Stimulated activated CD4-positive, alpha-beta T cell treated with anti-CD3 and anti-CD28 coated beads, TNF-alpha, amount 100 ng/mL, for 48 hours (primary cell): ENCODE measurements at places on chromosomes 5 and 9.

- DNase-seq: no peak
Observed at GRCh38 chr5:81817086-81817485, 66.2 kb upstream of the SSBP2 start.

DNA sequence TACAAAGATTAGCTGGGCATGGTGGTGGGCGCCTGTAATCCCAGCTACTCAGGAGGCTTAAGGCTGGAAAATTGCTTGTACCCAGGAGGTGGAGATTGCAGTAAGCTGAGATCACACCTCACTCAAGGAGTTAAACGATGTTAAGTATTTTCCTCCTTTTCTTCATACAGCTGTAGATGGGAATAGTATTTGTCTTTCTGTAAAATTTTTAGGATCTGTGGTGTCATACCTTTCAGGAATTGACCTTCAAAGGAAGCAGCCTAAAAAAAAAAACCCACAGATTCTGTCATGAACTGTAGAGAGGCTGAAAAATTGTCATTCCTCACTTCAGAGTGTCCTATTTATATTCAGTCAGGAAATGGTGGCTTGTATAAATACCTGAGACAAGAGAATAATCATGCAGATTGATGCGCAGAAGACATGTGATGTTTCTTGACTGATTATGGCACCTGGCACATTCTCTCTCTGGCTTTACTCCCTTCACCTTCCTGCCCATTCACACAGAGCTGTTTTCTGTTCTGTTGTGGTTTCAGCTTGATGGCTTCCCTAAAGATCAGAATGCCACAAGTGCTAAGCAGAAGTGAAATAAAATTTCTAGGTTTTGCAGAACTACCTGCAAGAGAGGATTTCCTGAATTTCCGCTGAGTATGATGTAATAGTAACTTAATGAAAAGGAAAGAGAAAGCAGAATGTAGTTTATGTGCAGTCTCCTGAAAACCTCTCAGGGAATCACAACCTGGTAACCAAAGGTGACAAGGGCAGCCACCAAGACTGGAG is 3.8 kb downstream of the IFNA1 start:
- DNase-seq: no peak

DNA sequence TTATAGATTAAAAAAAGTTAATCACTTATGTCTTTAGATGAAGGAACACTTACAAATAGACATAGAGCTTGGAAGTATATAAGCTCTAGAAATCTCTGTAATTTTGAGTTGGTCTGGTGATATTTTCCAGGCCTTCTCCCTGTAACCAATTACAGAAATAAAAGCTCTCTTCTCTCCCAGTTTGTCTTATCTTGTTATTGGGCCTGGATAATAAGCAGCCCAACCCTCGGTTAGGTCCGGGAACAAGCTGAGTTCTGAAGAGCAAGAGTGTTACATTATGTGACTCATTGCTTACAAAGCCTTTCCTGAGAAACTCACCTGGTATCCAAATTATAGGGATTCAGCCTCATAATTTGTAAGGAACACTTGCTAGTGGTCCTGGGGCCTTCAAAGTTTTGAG is 1146.2 kb downstream of the CDH9 start:
- DNase-seq: no peak

DNA sequence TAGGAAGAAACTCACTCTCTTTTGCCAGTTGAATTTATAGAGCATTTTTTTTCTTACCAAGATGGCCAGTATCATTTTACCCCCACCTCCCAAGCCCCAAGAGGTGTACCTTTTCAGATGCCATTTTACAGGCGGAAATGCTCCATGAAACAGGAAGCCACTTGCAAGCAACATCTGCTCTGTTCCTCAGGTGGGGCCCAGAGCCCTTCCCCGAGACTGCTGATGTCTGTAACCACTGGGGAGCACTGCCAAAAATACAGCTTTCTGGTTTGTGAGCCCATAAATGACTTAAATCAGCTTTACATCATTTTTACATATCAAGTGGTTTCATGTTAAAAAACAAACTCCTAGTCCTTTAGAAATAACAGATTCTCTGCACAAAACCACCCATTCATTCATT is 42.9 kb upstream of the GARNL3 start:
- no peak for DNase-seq

DNA sequence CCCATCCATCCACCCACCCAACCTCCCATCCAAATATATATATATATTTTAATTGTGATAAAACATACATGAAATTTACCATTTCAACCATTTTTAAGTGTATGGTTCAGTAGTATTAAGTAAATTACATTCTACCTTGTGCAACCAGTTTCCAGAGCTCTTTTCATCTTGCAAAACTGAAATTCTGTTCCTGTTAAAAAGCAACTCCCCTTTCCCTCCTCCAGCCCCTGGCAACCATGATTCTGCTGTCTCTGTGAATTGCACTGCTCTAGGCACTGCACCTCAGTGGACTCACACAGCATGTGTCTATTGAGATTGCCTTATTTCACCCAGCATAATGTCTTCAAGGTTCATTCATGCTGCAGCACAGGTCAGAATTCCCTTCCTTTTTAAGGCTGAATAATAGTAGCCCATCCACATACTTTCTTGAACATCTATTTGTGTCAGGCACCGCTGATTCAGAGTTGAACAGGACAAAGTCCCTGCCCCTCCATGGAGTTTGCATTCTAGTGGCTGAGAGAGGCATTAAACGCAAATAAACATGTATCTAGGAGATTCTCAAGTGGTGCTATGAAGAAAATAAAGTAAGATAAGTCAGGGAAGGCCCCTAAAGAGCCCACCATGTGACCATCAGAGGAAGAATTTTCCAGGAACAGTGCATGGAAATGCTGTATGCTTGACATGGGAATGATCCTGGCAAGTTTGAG is 24.0 kb downstream of the CSF1R start:
- DNase-seq: no peak

DNA sequence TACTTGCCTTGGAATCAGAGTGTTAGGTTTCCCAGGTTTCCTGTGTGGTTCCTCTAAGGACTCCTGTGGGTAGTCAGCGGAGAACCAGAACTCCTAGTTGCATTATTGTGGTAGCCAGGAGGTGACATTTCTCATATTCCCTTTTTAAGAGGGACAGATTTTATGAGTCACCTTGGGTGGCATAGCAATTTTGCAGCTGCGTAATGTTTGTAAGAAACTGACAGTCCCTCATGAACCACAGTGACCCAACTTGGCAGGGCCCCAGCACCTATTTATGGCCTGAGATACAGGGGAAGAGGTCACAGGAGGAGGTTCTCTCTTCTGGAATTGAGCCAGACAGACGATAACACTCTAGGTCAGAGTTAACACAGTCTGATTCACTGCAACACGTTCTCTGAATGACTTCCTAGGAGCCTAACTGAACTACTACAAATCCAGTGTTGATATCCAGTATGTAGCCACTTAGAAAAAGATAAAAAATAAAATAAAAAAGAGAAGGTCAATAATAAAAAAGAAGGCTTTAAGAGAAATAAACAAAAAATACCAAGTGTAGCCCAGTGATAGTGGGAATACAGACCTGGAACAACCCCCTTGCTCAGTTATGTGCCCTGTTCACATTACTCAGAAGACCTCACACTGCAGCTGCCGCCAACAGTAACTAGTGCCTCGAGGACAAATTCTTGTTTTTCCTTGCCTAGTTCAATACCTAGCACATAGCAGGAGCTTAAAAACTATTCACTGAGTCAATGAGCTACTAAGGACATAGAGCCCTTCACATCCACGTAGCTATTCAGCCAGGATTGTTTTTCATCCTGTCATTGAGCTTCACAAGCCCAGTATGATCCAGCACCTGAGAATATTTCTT is 50.7 kb upstream of the VLDLR start:
- peak; percentile 3 for DNase-seq

- no peak for DNase-seq
Observed at GRCh38 chr5:172868436-172868923, 34.4 kb downstream of the ERGIC1 start.

- no peak for DNase-seq
Observed at GRCh38 chr5:31194892-31195555, 1.5 kb downstream of the CDH6 start.

GRCh38 chr9:5848372-5848882 is 15.5 kb upstream of the ERMP1 start:
- no peak for DNase-seq

- DNase-seq: no peak
Observed at GRCh38 chr5:92580814-92581213, 1000.2 kb downstream of the NR2F1-AS1 start.

GRCh38 chr5:53358794-53359193 is 121.6 kb upstream of the FST start:
- DNase-seq: no peak

DNA sequence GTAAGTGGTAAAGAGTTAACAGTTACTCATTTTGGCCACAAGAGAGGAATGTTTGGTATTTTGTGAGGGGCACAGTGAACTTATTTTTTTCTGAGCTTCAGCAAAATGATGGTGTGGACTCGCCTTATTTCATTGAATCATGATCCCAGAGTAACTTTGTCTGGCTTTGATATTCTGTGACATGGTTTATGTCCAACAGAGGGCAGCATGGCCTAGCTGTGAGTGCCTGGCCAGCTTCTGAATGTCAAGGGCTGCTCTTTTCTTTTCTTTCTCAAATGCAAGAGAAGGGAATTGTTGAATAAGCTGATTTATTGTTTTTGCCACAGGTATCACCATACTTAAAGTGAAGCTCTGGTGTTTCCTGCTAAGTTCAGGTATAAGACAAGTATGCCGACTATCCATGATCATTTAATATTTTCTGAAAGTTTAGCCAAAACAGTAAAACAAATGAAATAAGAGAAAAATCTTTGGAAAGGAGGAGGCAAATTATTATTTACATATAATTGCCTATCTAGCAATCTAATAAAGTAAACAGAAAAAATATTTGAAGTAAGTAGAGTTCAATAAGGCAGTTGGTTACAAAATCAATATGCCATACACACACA is 31.7 kb downstream of the MRPL22 start:
- DNase-seq: no peak

DNA sequence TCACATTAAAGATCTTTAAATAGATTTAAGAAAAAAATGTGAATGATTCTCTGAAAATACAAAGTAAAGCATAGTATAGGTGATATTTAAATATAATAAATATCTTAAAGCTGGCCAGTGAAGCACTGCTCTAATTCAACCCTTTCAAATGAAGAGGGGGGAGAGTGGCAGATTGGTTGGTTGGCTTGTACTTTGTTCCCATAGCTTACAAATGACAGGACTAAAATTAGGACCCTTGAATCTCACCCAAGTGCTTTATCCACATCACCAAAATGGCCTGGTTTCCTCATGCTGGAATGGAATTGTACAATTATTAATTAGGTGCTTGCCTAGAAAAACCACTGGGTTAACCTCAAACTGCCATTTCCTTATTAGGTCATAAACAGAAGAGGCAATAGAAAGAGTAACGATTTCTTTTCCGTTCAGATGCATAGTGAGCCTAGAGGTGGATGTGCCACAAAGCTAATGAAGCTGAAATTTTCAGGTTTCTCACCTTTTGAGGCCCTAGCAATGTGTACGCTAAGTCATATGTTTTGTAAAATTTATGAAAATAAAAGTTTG is 354.5 kb upstream of the CDH6 start:
- no peak for DNase-seq

GRCh38 chr9:89969156-89969675 is 364.4 kb downstream of the GADD45G start:
- DNase-seq: no peak

- no peak for DNase-seq
Observed at GRCh38 chr5:53027913-53028312, 38.8 kb downstream of the ITGA2 start.

GRCh38 chr5:161847941-161848391 is at the start of gene GABRA1:
Gene GABRA1 (plus strand): TSS chr5:161848120. CDS start chr5:161850811, 2,691 bp downstream.
- no peak for DNase-seq

- DNase-seq: no peak
Observed at GRCh38 chr5:107781451-107781850, 110.7 kb upstream of the EFNA5 start.

DNA sequence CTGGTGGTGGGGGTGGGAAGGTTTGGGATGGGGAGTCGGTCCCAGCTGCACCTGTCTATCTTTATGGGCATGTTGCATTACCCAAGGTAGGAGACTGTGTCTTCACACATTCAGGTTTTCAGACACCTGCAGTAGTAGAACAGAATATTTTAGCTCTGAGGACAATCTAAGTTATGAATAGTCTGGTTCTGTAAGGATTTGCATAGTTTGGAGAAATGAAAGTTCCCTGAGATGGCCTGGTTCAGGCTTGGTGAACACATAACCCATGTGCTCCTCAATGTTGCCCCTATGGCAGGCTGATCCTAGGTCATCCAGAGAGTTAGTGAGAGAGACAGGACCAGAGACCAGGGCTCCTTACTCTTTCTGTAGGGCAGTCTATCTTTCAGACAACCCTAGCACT is 20.7 kb downstream of the TNFSF8 start:
- no peak for DNase-seq

DNA sequence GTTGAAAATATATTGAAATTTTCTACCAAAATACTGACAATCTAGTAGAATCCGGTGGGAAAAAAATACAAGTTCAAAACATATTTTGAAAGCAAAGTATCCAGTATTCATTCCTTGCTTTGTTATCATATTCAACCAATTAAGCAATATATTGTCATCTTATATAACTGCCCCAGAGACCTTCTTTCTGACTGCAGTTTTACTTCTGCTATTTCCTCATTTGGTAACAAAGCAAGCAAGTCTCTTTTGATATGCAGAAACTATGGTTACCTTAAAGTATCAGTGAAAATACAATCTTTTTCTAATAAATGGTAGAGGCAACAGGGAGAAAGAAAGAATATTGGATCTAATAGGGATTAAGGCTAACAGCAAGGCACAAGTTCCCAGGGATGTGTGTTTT is 663.7 kb upstream of the MEF2C start:
- no peak for DNase-seq

DNA sequence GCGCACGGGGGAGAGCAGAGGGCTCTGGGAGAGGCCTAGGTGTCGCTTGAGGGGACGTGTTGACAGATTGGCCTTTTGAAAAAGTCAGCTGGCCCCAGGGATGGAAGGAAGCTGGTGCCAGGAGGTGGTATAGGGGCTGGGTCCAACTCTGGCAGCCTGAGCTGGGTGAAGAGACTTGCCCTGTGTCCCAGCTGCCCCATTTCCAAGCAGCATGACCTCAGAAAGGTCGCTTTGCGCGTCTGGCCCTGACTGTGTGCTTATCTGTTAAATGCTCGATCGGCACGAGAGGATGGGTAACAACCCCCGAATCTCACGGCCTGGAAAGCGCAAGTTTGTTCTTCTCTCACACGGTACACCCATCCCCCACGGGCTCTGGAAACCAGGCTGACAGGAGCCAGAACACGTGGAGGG is 31.2 kb upstream of the LAMC3 start:
- no peak for DNase-seq

GRCh38 chr9:27467486-27467885 is 56.6 kb upstream of the IFNK start:
- no peak for DNase-seq

DNA sequence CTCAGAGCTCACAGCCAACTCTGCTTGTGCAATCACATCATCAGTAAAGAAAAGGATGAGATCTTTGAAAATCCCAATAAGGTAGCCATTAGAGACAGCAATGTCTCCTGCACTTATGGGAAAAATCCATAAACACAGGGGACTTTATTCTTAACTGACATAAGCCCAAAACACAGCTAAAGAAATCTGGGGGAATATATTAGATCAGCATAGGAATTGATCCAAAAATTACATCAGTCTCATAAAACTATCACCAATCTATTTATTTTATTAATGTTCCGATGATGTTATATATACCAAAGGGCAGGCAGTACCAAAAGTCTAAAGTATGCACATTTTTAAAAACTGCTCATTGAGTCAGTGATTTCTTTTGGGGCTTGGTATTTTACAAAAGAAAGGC is 6.9 kb downstream of the MRPS27 start:
- DNase-seq: no peak

- DNase-seq: no peak
Observed at GRCh38 chr5:124060011-124060410, 548.0 kb downstream of the CSNK1G3 start.

- DNase-seq: no peak
Observed at GRCh38 chr9:93586290-93587057, 10.1 kb downstream of the PHF2 start.
